Dermis microvascular lymphatic vessel endothelial cell (primary cell): ENCODE measurements at places on chromosomes 6 and 20. TPM values are rescaled to one million over a fixed set of nuclear protein-coding genes. Genes with fewer than 3 reads are reported as not detected.

PPIL6 gene
- 0.39 and 0.76 TPM in 2 replicates for total RNA-seq

HSP90AB1 gene
- total RNA-seq = 448 and 497 TPM in 2 replicates

GRCh38 chr6:90459225-90459758 is 127.6 kb downstream of the MAP3K7 start:
- no peak for DNase-seq

DNA sequence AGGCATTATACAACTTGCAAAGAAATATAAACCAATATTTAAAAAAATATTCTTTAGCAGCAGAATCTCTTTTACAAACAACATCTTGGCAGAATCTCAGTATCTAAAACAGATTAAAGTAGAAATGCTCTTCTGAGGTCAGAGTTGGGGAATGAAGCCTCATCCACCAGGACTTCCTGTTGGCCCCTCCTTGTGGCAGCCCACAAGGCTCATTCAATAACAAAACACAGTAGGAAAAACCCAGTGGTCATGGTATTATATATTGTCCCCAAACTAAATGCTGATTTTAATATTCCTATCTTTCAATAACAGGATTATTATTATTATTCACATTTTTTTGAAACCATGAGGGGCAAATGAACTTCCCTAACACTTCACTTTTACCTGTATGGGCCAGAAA is 368.6 kb downstream of the BTBD9 start:
- DNase-seq = no peak

DNA sequence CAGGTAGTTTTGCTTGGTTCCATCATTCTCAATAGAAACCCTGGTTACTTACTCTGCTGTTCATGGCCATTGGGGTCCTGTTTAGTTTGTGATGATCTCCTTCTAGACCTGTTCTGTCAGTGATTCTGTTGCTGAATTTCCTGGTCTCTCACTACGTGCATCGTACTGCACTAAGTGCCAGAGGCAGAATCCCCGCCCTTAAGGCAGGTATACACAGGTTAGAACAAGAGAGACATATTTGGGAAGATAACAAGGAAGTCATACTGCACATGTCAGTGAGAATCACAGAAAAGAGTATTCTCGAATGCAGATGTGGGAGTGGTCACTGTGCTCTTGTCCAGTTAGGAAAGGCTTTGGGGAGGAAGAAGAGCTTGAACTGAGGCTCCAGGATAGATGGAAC is 148.1 kb upstream of the MYLIP start:
- no peak for DNase-seq

DNA sequence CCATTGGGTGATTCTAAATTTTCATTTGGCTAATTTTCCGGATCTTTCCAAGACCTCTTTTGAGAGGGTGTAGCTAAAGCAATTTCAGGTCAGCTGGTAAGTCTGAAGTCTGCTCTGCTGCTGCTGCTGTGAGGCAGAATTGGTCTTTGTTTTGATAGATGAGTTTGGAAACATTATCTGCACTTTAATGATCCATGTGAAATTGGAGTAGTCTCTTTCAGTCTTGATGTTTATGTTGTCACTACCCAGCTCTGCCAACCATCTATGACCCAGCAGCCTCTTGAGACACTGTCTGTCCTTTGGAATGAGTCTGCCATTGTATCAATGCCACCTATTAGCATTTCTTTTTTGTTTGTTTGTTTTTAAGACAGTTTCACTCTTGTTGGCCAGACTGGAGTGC is 44.1 kb downstream of the TXNDC5 start:
- DNase-seq = no peak

DNA sequence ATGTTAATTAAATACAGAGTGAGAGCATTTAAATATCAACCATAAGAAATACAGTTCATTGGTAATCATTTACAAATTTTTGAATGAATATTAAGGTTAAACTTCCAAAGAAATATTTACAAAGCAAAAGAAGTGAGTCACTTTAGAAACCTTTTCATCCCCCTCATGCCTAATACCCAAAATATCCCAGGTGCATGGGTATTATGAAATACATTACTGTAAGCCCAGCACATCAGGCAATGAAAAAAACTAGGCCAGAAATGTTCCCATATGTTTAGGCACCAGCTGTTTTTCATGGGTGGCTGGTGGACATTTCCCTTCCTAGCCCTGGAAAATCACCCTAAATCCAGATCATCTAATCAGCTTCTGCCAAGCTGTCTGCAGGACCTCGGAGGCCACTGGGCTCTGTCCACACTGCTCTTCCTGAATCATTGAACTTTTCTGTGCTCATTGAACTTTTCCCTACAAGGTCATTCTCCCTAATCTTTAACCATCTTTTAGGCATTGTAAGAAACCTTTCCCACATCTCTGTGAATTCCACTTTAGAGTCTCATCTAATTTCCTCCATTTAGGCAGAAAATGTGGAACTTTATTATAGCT is 145.3 kb upstream of the STXBP5 start:
- DNase-seq = no peak

DNA sequence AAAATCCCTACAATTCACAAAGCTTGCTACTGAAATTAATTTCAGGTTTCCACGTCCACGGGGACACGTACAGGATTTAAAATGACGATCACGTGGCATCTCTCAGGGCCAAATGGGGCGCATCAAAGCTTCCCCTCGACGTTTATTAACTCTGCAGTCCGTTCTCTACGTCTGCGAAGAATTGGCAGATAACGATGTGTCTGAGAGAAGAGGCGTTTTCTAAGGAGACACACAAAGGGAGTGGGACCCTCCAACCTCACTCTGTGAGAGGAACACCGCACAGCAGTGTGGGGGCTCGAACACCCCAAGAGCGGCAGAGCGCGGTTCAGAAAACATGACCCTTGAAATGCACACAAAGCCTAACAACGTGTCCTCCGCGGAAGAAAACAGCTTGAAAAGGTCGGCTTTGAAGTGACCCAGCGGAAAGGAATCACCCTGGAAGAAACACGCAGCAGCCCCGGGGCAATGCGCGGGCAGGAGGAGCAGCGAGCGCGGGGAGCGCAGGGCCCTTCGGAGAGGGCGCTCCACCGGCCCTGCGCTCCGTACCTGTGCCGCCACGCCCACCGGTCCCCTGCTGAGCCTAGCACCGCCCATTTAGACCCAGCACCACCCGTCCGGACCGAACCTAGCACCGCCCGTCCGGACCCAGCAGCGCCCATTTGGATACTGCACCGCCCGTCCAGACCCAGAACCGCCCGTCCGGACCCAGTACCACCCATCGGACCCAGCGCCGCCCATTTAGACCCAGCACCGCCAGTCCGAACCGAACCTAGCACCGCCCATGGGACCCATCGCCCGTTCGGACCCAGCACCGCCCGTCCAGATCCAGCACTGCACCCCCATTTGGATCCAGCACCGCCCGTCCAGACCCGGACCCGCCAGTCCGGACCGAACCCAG is 1.1 kb upstream of the AFDN start:
- no peak for DNase-seq

GRCh38 chr20:43514648-43514999 is 7.1 kb downstream of the L3MBTL1 start:
- no peak for DNase-seq

- DNase-seq = peak; percentile 97
Observed at GRCh38 chr20:64062596-64063388, at the start of gene TCEA2. TCEA2 (plus strand) TSS chr20:64063198; CDS start chr20:64063313, 115 bp downstream.

GRCh38 chr6:134375220-134375580 is 57.3 kb upstream of the SGK1 start:
- no peak for DNase-seq
